Nephron progenitor cell (in vitro differentiated cells): ENCODE measurements at places on chromosomes 6 and 20.
A peak's percentile ranks its signal among the peaks of the same experiment; 100 is the strongest.

DNA sequence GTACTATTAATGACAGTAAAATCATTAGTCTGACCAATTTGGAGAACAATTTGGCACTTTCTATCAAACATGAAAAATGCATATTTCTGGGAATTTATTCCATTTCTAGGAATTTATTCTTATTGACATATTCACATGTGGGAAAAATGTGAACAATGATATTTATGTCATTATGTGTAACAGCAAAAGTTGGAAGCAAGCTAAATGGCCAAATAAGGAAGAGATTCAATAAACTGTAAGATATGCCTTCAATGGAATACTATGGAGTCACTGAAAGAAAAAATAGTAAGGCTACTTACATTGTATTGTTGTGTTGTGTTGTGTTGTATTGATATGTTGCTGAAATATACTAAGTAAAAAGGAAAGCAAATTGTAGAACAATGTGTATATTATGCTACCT lies 100.5 kb upstream of the EDN1 start:
- DNase-seq, result no peak
- peaks cover 5% of the 10 kb centered on the region for H3K4me1 ChIP-seq
- H3K27ac ChIP-seq, result no peak overlapping the region
- no peak overlapping the region for H3K4me3 ChIP-seq
- no peaks in the 10 kb centered on the region for H3K36me3 ChIP-seq

DNA sequence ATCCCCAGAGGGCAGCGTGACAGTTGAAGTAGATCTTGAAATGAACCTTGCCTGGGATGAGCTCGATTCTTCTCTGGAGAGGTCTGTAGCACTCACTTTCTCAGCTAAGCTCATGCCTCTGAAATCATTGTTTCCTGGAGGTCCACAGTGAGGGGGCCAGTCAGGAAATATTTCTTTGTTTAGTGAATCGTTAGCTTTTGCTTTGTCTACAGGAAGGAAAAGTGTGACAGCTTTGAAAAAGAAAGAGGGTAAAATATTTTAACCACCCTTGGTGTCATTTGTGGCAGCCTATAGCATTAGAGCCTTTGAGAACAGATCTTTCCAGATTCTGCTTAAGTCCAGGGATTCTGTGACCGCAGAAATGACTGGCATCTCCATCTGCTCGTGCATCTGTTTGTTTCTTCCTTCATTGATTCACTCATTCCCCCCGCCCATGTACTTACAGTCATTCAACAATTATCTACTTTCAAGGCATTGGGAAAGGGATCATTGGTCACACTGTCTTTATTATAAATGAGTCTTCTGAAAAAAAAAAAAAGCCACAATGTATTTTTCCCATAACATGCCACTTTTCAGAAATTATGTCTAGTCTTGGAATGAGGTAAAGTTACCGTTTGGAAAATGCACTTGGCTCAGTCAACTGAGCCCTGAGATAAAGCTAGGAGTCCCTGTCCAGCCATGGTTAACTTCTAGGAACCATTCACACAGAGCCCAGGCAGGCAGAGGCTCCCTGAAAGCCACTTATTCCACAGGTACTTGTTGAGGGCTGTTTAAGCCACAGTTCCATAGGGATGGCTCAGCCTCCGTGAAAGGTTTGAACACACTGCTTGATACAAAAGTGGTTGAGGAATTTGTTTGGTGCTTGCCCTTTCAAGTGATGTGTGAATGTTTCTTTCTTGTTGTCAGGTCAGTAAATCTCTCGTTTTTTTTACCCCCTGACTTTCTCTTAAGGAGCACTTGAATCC lies 86.0 kb downstream of the TIAM2 start:
- DNase-seq, result no peak
- no peaks in the 10 kb centered on the region for H3K36me3 ChIP-seq
- H3K27ac ChIP-seq, result peak overlapping the region; percentile 54
- peaks cover 32% of the 10 kb centered on the region for H3K4me1 ChIP-seq
- H3K4me3 ChIP-seq, result no peak overlapping the region

DNA sequence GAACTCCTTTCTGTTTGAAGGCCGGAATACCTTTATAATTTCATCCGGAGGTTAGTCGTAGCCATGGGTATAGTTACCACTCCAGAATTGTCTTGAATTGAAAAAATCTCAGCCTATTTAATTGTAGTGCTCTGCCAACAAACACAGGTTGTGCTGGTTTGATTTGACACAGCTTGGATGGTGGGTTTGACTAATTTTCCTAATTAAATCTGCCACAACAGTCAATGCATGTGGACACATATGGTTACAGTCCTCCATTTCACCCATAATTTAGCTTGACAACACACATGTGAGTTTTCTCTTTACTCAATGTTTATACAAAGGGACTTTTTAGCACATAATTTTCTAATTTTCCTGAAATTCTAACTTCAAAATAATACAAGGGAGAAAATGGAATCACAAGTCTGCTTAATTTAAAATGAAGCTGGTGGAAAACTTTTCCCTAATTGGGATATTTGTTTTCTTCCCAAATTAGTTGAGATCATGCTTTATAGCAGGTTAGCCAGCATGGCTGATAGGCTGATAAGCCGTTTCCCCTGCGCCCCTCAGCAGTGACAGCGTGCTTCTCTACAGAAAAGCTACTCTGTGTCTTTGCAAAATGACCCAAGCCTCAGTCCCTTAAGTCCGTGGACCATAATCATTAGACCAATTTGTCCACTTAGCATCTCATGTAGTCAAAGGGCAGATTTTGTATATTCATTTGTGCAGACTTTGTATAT lies 463.5 kb upstream of the FLRT3 start:
- peaks cover 4% of the 10 kb centered on the region for H3K27me3 ChIP-seq
- no peak for DNase-seq
- peaks cover 4% of the 10 kb centered on the region for H3K4me1 ChIP-seq
- no peak overlapping the region for H3K27ac ChIP-seq
- H3K36me3 ChIP-seq, result no peaks in the 10 kb centered on the region
- H3K4me3 ChIP-seq, result no peak overlapping the region

DNA sequence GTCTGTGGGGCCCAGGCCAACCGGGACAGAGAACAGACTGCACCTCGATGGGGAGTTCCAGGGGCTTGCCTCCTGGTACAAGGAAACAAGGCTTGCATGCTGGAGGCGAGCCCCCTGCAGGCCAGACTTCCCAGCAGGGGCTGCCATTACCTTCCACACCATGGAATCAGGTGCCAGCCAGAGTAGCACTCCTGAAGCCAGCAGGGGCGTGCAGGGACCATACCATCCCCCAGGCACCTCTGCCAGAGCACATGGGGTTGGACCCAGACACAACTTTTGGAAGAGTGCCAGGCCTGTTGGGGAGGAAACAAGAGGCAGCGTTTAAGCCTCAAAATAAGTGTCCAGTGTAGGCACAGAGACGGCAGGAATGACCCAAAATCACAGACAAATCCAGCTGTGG lies 6.5 kb downstream of the DDO start:
- peaks cover 8% of the 10 kb centered on the region for H3K27me3 ChIP-seq
- no peaks in the 10 kb centered on the region for H3K36me3 ChIP-seq
- no peak overlapping the region for H3K27ac ChIP-seq

DNA sequence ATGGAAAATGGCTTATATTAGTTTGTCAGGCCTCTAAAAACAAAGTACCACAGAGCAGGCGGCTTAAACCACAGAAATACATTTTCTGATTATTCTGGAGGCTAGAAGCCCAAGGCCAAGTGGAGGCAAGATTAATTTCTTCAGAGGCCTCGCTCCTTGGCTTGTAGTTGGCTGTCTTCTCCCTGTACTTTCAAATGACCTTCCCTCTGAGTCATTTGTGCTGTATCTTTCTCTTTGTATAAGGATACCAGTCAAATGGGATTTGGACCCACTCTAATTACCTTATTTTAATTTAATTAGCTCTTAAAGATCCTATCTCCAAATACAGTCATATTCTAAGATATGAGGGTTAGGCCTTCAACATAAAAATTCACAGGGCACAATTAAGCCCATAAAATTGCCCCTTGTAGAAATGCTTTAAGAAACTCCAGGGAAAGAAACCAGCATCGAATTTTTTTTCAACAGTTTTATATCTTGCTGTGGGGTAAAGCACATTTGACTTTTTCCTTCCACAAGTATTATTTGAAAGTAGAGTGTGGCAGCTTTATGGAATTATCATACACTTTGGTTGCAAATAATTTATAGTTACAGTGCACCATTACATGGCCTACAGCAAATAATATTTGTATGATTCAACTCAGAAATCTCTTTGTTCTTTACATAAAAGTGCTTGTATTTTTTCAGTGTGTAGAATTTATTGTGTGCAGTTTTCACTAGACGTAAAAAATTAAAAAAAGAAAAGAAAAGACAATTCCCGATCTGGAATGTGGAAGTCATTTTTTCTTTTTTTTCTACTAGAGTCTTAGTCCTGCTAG lies 706.1 kb downstream of the KIF16B start:
- DNase-seq, result no peak
- no peak overlapping the region for H3K27ac ChIP-seq
- H3K36me3 ChIP-seq, result no peaks in the 10 kb centered on the region
- peaks cover 5% of the 10 kb centered on the region for H3K4me1 ChIP-seq
- H3K27me3 ChIP-seq, result no peaks in the 10 kb centered on the region
- H3K4me3 ChIP-seq, result no peak overlapping the region

GRCh38 chr6:130070326-130070725 lies 51.9 kb downstream of the L3MBTL3 start:
- no peak for DNase-seq
- no peak overlapping the region for H3K4me3 ChIP-seq
- H3K27ac ChIP-seq, result no peak overlapping the region
- no peaks in the 10 kb centered on the region for H3K4me1 ChIP-seq
- H3K36me3 ChIP-seq, result peaks cover 47% of the 10 kb centered on the region

- no peaks in the 10 kb centered on the region for H3K36me3 ChIP-seq
- H3K27me3 ChIP-seq, result peaks cover 2% of the 10 kb centered on the region
- peaks cover 22% of the 10 kb centered on the region for H3K4me1 ChIP-seq
- no peak overlapping the region for H3K27ac ChIP-seq
- H3K4me3 ChIP-seq, result no peak overlapping the region
- no peak for DNase-seq
Measured at GRCh38 chr6:162481938-162482337, 245.6 kb downstream of the PRKN start.

DNA sequence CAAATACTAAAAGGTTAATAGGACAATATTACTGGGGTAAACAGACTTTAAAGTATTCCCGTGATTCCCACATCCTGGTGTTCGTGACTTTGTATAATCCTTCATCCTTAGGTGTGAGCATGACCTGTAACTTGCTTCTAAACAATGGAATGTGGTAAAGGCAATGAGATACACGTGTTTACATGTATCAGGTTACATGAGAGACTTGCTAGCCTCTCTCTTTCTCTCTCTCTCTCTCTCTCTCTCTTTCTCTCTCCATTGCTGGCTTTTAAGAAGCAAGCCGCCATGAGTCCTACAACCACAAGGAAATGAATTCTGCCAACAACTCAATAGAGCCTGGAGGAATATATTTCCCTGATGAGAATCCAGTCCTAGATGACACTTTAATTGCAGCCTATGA lies 83.9 kb upstream of the LGSN start:
- no peak overlapping the region for H3K4me3 ChIP-seq
- H3K27ac ChIP-seq, result no peak overlapping the region
- DNase-seq, result no peak
- H3K36me3 ChIP-seq, result no peaks in the 10 kb centered on the region
- no peaks in the 10 kb centered on the region for H3K4me1 ChIP-seq

DNA sequence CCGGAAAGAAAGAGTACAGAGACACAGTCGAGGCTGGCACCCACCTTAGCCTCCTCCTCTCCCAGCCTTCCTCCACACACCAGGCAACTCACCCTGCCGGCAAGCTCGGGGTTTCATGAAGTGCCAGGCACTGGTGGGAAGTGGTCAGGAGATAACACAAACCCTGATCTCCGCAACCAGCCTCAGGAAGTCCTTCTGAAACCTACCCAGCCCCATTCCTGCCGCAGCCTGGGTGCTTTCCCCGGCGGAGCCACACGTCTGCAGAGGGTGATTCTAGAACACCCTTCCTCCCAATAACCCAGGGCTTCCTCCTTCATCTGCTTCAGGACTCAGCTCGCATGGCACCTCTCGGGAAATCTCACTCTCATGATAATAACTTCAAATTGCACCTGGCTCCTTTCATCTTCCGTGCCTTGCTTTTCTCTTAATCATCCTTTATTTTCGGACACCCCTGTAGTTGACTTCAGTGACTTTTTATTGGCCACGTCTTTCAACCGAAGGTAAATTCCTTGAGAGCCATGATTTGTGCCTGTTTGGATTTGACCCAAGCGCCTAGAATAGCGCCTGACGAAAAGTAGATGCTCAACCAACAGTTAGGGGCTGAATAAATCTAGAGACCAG lies 8.7 kb upstream of the HLA-E start:
- no peaks in the 10 kb centered on the region for H3K4me1 ChIP-seq
- no peak overlapping the region for H3K27ac ChIP-seq
- H3K36me3 ChIP-seq, result no peaks in the 10 kb centered on the region
- DNase-seq, result no peak
- peak overlapping the region; percentile 4 for H3K4me3 ChIP-seq

GRCh38 chr20:51286758-51287157 lies 255.8 kb downstream of the NFATC2 start:
- no peaks in the 10 kb centered on the region for H3K36me3 ChIP-seq
- H3K4me1 ChIP-seq, result peaks cover 6% of the 10 kb centered on the region
- no peak overlapping the region for H3K27ac ChIP-seq
- peaks cover 4% of the 10 kb centered on the region for H3K27me3 ChIP-seq
- DNase-seq, result no peak
- no peak overlapping the region for H3K4me3 ChIP-seq

- no peak for DNase-seq
- no peak overlapping the region for H3K27ac ChIP-seq
- no peaks in the 10 kb centered on the region for H3K36me3 ChIP-seq
- peaks cover 61% of the 10 kb centered on the region for H3K4me1 ChIP-seq
- H3K27me3 ChIP-seq, result peaks cover 4% of the 10 kb centered on the region
Measured at GRCh38 chr6:97461218-97461617, 178.2 kb upstream of the MMS22L start.

DNA sequence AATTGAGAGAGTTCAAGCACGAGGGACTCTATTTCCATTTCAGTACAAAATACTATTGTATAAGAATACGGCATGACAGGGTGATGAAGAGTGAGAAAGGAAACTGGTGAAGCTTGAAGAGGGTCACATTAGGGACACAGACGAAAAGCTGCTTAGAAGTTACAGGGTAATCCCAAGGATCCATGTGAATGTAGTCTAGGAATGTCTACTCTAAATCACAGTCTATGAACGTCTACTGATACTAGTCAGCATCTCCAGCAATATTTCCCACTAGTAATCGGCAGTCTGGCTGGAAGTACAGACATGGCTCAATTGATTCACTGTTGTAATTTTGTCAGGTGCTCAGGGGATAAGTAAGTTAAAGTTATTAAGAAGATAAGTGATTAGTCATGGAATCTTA lies 156.4 kb downstream of the ASCC3 start:
- peak overlapping the region; percentile 86 for H3K27ac ChIP-seq
- no peak for DNase-seq
- peaks cover 19% of the 10 kb centered on the region for H3K36me3 ChIP-seq
- no peak overlapping the region for H3K4me3 ChIP-seq

DNA sequence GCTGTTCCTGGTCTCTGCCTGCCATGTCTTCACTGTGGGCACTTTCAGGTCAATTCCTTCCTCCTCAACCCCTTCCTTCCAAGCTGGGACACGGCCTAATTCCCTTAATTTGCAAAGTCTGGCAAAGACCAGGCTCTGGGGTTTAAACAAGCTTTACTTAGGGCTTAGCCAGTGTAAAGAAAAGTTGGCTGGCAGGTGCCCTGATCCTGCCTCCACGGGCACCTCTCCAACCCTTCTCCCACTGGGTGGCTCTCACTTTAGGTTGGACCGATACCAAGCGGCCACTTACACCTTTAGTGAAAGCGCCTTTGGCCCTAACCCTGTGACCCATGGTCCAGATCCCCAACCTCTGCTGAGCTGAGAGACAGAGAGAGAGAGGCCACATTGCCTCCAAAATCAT lies 13.7 kb upstream of the MLN start:
- H3K27ac ChIP-seq, result no peak overlapping the region
- peaks cover 21% of the 10 kb centered on the region for H3K4me1 ChIP-seq
- no peak for DNase-seq
- no peaks in the 10 kb centered on the region for H3K36me3 ChIP-seq
- H3K27me3 ChIP-seq, result peaks cover 35% of the 10 kb centered on the region
- H3K4me3 ChIP-seq, result no peak overlapping the region
